MG63 (cell line): ENCODE measurements at places on chromosomes 1 and 21. TPM values are rescaled to one million over a fixed set of nuclear protein-coding genes. Genes with fewer than 3 reads are reported as not detected.

DNA sequence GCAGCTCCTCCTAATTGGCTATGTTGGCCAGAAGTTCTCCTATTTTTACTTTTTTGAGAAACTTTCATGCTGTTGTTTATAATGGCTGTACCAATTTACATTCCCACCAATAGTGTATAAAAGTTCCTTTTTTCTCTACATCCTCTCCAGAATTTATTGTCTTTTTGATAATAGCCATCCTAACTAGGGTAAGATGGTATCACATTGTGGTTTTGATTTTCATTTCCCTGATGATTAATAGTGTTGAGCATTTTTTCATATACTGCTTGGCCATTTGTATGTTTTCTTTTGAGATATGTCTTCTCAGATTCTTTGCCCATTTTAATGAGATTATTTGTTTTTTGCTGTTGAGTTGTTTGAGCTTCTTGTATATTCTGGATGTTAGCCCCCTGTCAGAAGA, 46.8 kb downstream of the NTMT2 start:
- DNase-seq, result no peak

- DNase-seq, result no peak
Measured at GRCh38 chr1:85708829-85709227, 595 bp upstream of the ZNHIT6 start.

DNA sequence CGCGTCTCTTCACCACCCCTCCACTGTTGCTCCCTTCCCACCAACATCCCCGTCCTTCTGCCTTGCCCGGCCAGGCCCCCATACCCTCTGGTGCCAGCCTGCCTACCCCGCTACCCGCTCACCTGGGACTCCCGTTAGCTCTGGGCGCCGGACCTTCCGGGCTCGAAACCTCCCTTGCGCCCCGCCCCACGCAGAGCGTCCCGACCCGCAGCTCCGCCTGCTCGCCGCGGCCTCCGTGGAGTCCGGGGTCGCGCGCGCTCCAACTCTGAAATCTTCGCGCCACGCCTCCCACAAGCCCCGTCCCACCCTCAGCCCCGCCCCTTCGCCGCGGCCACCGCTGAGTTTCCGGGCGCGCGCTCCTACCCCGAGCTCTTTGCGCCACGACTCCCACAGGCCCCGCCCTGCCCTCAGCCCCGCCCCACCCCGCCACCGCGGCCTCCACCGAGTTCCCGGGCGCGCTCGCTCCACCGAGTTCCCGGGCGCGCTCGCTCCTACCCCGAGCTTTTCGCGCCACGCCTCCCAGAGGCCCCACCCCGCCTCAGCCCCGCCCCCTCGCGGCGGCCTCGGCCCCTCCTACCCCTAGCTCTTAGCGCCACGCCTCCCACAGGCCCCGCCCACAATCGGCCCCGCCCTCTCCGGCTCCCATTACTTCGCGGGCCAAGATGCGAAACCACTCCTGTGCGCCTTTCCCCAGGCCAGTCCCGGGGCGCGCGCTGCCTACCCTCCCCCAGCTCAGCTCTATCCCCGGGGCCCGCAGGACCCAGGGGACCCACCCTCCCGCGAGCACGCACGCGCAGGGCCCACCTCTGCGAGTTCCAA, at the start of gene IFT25:
Gene IFT25, minus strand, starts transcription at position 267 of the 819 bp plus-strand sequence. CDS start 5,617 bp downstream, outside the sequence.
- peak; percentile 94 for DNase-seq

- no peak for DNase-seq
Measured at GRCh38 chr21:22352088-22352487, 1353.9 kb downstream of the NCAM2 start.

DNA sequence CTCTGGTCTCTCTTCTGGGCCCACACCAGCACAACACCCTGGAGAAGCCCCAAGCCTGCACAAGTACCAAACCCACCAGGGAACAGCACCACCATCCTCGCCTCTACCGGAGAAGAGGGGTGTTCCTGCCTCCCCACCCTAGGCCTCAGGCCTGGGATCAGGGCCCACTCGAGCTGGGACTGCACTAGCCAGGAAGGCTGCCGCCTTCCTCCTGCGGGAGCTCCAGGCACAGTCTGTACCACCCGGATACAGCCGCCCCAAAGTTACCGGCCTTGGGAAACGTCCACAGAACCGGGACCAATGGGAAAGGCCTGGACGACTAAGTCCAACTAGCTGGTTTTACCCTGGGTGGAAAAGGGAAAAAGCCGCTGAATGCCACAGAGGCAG, 3.4 kb downstream of the TAL1 start:
- no peak for DNase-seq

DNA sequence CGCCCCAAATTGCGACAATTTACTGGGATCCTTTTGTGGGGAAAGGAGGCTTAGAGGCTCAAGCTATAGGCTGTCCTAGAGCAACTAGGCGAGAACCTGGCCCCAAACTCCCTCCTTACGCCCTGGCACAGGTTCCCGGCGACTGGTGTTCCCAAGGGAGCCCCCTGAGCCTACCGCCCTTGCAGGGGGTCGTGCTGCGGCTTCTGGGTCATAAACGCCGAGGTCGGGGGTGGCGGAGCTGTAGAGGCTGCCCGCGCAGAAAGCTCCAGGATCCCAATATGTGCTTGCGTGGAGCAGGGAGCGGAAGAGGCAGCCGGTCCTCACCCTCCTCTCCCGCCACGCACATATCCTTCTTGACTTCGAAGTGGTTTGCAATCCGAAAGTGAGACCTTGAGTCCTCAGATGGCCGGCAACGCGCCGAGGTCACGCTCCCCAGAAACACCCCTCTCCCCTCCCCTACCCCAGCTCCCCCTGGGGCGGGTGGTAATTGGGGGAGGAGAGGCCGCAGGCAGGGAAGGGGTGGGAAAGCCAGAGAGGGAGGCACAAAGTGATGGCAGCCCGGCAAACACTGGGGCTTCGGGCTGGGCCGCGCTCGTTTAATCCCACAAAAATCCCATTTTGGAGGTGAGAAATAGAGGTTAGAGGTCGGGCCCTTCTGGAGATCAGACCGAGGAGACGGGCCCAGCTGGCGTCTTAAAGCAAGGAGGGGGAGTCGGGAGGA, 6.2 kb downstream of the SIM2 start:
- DNase-seq, result no peak

DNA sequence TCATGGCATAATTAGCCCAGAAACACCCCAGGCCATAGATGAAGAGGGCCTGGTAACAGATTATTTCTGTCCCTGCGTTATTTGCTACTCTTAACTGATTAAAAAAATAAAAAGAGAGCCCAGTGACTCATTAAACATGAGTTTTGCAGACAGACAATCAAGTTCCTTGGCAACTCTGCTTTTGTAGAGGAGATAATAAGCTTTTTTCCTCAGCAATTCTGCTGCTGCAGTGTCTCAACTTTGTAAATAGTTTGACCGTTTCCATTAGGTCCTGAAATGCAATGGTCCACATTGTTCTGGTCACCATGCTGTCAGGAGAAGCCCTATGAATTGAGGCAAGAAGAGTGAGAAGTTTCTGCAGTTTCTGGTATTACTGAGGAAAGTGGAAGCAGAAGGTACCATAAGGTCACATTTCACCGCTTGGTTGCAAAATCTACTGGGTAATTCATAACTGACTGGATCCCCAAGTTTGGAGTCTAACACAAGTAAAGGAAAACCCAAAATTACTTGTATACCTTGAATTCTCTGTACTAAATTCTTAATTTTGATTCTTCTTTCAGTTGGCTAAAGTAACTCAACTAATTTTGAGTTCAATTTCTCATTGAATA, 139.5 kb downstream of the ZZZ3 start:
- no peak for DNase-seq

- no peak for DNase-seq
Measured at GRCh38 chr1:201739492-201740085, 89.4 kb upstream of the IPO9 start.

DNA sequence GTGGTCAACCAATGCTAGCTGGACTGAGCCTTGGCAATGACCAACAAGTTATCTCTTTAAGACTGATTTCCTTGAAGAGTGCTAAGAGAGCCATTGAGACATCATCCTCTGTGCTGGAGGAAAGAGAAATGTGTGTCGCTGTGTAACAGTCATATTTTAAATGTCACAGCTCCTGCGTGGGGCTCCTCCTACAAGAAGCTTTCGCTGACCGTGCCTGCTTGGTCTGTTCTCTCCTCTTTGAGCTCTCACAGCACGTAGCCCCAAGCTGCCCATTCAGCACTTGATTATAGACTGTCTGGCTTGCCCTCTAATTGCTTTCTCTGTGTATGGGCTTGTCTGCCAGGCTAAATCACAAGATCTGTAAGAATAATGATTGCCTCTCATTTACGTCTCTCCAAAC, 221.3 kb downstream of the FOXD2 start:
- DNase-seq, result no peak

- no peak for DNase-seq
Measured at GRCh38 chr1:185488808-185489207, 171.8 kb upstream of the IVNS1ABP start.

DNA sequence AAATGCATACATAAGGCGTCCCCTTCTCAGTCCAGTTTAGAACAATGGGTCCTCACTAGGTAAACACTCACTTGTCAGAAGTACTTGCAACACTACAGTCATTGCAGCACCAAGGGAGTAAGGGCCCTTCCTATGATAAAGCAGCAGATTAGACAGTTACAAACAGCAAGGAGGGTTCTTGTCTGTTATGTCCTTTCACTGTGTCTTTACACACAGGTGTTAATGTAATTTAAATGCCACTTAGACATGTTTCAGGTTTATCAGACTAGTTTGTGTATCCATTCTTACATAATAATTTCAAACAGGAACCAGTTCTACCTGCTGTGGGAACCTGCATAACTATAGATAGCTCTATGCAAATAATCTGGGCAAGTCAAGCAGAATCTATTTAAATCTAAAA, 105.6 kb upstream of the USH2A start:
- no peak for DNase-seq

DNA sequence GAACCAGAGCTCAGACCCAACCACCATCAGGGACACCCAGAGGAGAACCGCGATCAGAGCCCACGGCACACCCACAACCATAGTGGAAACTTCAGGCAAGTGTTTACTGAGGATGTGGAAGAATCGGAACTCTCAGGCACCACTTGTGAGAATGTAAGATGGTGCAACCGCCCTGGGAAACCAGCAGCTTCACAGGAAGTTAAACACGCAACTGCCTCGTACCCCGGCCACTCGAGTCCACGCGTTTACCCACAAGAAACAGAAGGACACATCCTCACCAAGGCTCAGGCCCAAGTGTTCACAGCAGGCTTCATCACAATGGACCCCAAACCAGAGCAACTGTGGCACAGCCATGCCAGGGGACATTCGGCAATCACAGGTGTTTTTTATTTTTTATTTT, 51.4 kb upstream of the COL6A2 start:
- DNase-seq, result no peak

- DNase-seq, result no peak
Measured at GRCh38 chr1:116682641-116683221, 15.2 kb upstream of the IGSF3 start.

- no peak for DNase-seq
Measured at GRCh38 chr1:37169241-37169640, 134.9 kb upstream of the GRIK3 start.

The AKR7A3 gene
- total RNA-seq, result 0.95 TPM in 1 of 2 replicates, not detected in the other

The LIN28A gene
- not detected in 2 replicates for total RNA-seq

The SPATA21 gene
- total RNA-seq, result not detected in 2 replicates

The SHE gene
- not detected in 2 replicates for total RNA-seq

The AGBL4 gene
- total RNA-seq, result not detected in 2 replicates

The MEGF6 gene
- 121 and 198 TPM in 2 replicates for total RNA-seq

The CSTB gene
- 5.5 and 11.1 TPM in 2 replicates for total RNA-seq

The LCE2B gene
- not detected in 2 replicates for total RNA-seq

The CBR1 gene
- 139 and 172 TPM in 2 replicates for total RNA-seq

The SLC44A5 gene
- not detected in 2 replicates for total RNA-seq

The ZNF683 gene
- total RNA-seq, result not detected in 2 replicates

The SPATA45 gene
- not detected in 2 replicates for total RNA-seq

The CENPS gene
- 13.3 and 15.0 TPM in 2 replicates for total RNA-seq
